H7 (cell line): ENCODE measurements at places on chromosomes 13 and 19. TPM values are rescaled to one million over a fixed set of nuclear protein-coding genes. Genes with fewer than 3 reads are reported as not detected.

SIX5 gene
- total RNA-seq: 18.7 and 22.0 TPM in 2 replicates

ZNF701 gene
- total RNA-seq: 15.2 and 24.5 TPM in 2 replicates

LATS2 gene
- total RNA-seq: 6.2 and 8.6 TPM in 2 replicates

SIGLEC12 gene
- total RNA-seq: not detected in 2 replicates

PCDH9 gene
- total RNA-seq: 0.07 and 0.14 TPM in 2 replicates

CBARP gene
- total RNA-seq: 6.7 and 9.8 TPM in 2 replicates

NAPSA gene
- 0.44 and 0.59 TPM in 2 replicates for total RNA-seq
